ENCODE measurements at places on chromosomes 11 and 22.

DNA sequence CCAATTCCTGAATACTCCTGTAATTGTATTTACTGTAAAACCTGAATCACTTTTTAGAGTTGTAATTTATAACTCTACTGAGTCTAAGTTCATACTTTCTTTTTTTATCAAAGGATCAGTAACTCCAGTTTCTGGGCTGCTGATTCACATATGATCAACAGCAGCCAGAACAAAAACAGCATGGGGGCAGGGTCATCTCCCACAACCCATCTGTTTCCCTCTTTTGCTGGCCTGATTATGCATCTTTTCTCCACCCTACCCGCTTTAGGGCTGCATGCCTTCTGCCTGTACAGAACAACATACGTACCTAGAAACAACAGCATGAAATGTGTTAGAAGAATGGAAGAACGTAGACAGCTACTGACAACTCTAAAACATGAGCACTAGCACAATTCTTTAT lies 76.0 kb downstream of the MRTFA start:
- DNase-seq, result peak; percentile 19

DNA sequence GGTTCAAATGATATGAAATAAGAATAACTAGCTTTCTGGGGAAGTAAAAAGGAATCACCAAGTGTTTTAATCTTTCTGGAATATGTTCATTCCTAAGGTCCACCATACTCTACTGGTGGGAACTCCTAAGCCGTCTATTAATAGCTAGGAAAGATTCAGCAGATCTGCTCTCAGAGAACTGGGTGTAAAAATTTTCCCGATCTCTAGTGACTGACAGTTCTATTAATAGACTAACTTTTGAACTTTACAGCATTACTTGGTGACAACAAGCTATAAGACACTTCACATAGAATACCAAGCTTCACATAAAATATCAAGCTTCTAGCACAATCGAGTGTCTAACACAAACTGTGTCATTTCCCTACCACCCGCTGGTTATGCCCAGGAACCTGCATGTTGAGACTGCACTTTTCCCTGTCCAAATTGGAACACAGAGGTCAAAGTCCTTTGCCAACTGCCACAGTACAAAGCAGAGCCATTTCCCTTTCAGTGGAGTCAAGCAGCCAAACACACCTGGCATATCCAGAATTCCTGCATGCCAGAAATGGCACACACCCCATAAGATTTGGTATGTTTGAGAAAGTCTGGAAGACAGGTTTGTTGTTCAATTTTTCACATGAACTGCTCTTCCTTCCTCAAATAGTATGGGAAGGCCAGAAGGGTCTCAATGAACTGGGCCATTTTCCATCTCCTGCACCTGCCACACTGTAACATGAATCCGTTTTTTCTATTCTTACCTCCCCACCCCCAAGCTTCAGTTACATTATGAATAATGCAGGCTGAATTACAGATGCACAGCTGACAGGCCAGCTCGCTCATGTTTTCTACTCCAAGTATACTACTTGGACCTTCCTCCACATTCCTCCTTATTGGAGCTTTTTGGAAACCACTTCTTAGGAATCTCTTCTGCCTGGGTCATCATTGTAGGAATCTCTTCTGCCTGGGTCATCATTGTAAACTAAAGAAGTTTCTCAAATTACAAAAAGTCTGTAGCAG lies 3.7 kb downstream of the OSBP start:
- no peak for DNase-seq

DNA sequence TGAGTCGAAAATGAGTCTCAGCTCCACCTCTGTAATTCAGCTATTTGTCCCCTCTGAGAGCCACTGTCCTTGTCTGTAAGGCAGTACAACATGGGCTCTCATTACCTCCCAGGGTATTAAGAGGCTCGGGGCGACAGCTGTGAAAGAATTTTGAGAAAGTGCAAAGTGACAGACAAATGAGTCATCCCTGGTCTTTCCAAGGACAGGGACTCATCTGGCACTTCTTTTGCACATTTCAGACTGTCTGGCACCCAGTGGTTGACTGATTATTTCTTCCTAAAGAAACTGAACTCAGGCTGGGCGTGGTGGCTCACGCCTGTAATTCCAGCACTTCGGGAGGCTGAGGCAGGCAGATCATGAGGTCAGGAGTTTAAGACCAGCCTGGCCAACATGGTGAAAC lies 62.1 kb upstream of the ARFGAP3 start:
- peak; percentile 30 for DNase-seq

DNA sequence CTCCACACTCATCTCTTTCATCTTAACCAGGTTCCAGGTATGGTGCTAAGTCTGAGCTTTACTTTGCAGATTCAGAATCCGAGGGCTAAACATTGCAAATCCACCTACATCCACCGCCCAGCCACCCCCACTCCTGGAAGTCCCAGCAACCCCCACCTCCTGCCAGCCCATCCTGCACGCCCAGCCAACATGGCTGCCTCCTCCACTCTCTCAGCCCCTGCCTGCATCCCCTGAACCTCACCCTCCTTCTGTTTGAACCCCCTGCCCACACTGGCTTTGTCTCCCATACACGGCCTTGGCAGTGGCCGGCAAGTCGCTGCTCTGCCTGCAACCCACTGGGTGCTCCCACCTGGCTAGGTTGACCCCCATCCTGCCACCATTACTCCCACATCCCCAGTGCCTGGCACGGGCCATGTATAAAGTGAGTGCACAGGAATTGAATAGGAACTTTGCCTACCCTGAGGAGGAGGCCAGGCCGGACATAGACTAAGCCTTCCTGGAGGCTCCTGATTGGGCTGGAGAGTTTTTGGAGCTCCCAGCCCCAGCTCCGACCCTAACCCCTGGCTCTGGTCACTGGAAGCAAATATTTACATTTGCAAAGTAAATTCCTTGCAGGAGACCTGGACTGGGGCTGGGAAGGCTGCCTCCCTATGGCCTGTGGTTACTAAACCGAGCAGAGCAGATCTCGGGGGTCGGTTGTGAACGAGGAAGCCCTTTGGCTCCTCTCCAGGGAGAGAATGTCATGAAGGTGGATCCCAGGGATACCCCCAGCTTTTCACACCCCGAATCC lies 14.4 kb downstream of the EMID1 start:
- DNase-seq, result no peak

GRCh38 chr11:106456647-106457046 lies 379.2 kb downstream of the AASDHPPT start:
- DNase-seq, result no peak

DNA sequence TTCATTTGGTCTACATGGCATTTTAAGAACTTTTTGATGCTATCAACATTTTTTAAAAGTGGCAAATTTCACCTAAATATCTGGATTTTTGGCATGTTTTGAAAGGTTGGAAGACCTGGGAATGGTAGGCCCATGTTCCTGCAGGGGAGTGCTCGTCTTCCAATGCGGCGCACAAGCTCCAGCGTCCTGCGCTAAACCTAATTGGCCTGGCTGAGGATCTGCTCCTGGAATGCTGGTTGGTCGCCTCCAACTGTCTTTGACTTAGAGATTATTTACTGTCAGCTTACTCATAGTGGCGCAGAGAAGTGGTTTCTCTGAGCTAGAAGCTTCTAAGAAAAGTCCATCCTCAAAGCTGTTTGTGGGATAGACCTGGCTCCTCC lies 626 bp upstream of the LIMK2 start:
- DNase-seq, result no peak

DNA sequence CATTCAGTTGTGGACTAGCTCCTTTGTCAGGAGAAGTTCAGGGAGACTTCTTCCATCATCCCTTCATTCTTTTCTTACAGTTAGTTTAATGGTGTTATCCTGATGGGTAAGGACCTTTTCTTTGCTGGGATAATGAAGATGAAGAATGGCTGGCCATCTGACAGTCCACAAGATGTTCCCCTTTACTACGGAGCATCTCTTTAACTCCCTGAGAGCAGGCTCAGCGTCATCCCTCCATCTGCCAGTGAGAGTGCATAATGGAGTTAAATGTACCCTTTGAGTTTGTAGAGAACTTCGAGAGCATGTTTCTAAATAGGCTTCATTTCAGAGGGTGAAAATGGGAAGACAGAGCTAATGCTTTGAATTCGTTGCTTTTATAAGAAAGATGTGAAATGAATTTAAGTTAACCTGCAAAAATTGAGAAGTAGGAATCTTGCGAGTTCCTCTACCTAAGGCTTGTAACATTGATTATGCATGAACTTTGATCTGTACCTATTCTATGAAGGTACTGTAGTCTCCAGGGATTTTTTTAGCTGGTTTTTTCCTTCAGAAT lies 1.7 kb downstream of the EP300 start:
- peak; percentile 44 for DNase-seq

Data from cardiac fibroblast (primary cell).